Mammary epithelial cell (primary cell): ENCODE measurements at places on chromosomes 2 and 18. TPM values are rescaled to one million over a fixed set of nuclear protein-coding genes. Genes with fewer than 3 reads are reported as not detected.

Gene CDCA7
- 2.5 TPM for total RNA-seq

Gene STARD7
- total RNA-seq: 77.9 and 96.7 TPM in 2 replicates

DNA sequence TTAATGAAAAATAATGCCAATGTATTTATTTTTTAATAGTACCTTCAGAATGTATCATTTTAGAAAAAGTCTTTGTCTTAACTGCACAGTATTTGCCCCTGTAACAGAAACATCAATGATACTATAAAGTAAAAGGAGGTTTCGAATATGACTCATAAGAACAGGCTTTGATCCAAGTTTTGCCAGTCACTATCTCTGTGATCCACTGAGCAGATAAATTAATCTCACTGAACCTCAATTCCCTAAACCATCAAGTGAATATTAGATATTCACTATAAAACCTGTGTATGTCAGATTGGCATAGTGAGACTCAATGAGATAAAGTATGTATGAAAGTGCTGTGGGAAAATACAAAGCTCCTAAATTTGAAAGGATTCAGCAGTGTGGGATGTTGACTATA lies 292.1 kb downstream of the EXOC6B start:
- peak; percentile 62 for DNase-seq

- no peak for DNase-seq
Measured at GRCh38 chr2:794554-795241, 117.5 kb upstream of the TMEM18 start.

DNA sequence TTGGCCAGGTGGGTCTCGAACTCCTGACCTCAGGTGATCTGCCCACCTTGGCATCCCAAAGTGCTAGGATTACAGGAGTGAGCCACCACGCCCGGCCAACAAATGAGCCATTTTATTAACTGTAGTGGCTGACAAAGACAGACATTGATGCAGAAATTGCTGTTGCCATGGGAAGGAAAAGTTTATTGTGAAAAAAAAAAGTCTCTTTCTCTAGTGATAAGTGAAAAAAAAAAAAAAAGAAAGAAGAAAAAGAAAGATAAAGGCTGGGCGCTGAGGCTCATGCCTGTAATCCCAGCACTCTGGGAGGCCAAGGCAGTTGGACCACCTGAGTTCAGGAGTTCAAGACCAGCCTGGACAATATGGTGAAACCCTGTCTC lies 39.8 kb upstream of the RAB1A start:
- no peak for DNase-seq
